ENCODE measurements at places on chromosomes 3 and 15.

- no peak for DNase-seq
Measured at GRCh38 chr3:39752019-39752637, 57.3 kb upstream of the MYRIP start.

DNA sequence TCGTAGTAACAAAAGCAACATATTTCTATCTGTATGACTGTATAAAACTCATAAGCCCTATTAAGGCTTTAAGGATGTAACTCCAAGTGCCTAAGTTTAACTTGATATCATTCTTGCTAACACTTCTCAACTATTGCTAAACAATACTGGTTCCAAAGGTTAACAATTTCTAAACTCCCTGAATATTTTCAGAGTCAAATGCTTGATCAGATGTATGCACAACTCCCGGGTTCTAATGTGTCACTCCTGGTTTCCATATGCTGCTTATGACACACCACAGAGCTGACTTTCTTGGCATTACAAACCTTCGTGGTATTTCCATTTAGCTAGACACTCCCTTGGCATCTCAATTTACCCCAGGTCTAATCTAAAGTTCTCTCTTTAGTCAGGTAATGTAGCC lies 26.3 kb downstream of the DZIP1L start:
- no peak for DNase-seq

DNA sequence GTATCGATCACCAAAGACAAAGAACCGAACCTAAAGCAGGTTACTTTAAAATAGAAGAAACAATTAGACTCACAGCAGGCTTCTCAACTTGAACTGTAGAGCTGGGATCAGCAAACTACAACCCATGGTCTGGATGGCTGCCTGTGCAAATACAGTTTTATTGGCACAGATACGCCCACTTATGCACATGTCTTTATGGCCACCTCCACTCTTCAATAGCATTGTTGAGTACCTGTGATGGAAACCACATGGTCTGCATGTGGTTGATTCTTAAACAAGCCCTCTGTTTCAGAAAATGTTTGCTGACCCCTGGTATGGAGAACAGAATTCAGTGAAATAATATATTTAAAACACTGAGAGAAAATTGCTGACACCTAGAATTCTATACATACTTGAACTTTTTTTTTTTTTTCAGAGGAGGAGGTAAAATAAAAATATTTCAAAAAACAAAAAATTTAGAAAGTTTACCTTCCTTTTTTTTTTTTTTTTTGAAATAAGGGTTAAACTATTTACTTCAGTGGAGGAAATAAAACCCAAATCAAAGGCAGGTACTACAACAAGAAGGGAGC lies 263.8 kb upstream of the ATP10A start:
- DNase-seq, result no peak

GRCh38 chr15:34266751-34267150 lies 41.9 kb downstream of the EMC4 start:
- no peak for DNase-seq

- DNase-seq, result no peak
Measured at GRCh38 chr15:63606308-63606707, 9.1 kb downstream of the FBXL22 start.

DNA sequence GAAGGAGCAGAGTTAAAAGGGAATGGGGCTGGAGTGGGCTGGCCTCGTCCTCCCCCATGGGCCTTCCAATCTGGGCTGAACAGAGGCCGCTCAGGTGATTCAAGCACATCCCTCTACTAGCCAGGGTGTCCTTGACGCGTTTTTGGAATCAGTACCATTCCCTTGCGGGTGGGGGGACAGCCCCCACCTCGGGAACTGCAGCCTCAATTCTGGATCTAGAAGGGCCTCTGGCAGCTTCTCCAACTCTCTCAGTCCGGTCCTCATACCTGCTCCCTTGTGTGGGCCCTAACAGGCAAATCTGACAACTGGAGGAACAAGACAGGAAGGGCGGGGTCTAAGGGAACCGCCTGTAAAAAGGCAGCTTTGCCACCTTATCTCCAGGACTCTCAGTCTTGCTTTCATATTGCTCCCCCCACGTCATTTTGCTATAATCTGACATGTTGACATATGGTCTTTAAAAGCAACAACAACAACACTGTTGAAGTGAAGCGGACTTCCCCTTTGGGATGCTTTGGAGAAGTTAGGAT lies 802 bp upstream of the CHRNB4 start:
- no peak for DNase-seq

DNA sequence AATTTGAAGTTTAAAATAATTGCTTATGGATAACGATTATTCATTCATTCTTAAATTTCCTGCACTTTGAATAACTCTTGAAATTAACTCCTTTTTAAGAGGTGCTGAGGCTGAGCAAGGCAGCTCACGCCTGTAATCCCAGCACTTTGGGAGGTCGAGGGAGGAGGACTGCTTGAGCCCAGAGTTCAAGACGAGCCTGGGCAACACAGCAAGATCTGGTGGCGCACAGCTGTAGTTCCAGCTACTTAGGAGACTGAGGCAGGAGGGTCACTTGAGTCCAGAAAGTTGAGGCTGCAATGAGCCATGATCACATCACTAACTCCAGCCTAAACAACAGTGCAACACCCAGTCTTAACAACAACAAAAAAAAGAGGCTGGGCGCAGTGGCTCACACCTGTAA lies 8.0 kb downstream of the DCUN1D1 start:
- no peak for DNase-seq

DNA sequence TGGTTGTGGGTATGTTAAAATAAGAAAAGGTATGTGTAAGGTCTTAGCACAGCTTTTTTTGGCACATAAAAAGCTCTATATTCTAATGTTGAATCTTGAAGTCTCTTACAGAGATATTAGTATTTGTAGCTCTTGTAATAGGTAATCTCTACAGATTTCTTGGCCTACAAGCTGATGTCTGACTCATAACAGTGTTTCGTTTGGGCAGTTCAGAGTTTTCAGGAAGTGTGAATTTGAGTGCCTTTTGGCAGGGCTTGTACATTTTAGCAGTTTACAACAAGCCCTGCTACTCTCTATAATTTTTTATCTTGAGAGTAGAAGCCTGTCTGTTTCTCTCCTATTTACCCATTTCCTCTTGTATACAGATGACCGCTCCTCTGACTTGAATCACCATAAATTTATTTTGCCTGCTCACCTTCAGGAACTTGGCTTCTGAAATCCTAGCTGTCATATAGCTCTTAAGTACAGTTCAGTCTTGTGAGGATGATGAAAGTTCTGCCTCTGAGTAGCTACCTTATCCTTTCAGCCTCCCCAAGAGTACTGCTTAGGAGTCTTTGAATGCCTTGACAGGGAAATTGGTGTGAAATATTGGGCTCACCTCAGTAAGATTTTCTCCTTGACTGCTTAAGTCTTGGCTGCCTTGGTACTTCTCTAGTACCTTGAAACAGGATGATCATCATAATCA lies 419.9 kb upstream of the RARB start:
- no peak for DNase-seq

GRCh38 chr15:90519688-90520087 lies 10.0 kb upstream of the CRTC3 start:
- DNase-seq, result no peak

GRCh38 chr3:14156843-14157561 lies 21.4 kb downstream of the XPC start:
- no peak for DNase-seq

DNA sequence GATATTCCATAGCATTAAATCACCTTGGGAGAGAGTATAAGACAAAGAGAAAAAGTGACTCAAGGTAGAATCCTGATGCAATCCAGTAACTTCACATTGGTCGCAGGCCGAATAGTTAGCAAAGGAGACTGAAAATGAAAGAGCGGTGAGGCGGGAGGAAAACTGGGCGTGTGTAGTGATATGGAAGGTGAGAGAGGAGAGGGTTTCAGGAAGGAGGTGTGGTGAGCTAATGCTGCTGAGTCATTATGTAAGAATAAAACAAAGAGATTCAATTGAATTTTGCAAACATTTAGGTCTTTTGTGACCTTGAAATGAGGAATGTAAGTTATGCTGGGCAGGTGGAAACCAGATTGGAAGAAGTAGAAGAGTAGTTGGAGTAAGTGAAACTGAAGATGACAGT lies 235.3 kb downstream of the C3orf38 start:
- no peak for DNase-seq

- DNase-seq, result no peak
Measured at GRCh38 chr15:94305133-94305532, 73.8 kb downstream of the MCTP2 start.

DNA sequence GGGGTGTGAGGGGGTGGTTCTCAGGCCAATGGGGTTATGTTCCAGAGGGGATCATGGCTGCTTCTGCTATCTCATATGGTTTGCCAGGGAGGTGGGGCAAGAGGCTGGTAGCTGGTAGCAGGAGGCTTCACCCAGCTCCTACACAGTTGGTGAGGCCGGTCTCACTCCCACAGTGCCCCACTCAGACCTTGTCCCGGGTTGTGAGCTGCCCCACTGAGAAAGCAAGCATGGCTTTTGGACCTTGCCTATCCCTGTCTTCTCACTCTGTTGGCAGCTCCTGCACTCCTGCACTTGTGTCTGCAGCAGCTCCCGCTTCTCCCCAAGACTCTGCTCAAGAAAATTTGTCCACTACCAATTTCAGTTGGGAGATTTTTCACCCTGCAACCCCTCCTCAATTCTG lies 46.1 kb downstream of the MYRIP start:
- no peak for DNase-seq

GRCh38 chr3:99365396-99365795 lies 273.0 kb upstream of the COL8A1 start:
- no peak for DNase-seq

DNA sequence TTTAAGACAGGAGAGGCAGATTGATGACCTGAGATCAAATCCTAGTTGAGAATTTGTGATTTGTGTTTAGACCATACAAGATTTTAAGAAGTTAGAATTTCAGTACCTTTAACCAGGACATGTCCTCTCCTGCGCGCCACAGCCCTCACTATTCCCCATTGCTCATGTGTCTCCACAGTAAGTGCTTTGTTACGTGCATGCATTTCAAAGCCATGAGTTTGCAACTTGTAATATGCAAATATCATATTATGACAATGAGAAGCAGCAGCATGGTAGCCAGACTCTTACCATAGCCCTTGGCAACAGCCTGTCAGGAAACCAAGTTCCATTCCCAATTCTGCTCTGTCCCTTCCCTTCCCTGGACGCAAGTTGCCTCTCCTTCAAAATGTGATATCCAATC lies 73.3 kb upstream of the ATP13A5 start:
- DNase-seq, result no peak

DNA sequence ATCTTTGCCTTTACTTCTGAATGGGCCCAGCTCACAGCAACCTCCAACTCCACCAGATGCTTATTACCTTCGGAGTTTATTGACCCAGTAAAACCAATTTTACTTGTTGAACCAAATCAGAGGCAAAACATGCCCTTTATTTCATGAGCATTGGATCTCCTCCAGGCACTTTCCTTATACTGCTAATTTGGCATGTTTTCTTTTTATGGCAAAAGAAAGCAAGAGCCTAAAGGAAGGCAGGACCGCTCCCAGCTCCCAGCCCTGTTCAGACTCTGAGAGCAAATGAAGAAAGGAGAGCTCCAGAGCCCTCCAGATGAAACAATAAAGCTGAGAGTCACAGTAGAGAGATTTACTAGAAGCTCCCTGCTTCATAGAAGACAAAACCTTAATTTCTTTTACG lies 81.5 kb upstream of the NR2E3 start:
- DNase-seq, result no peak

Data from stimulated activated CD4-positive, alpha-beta T cell treated with anti-CD3 and anti-CD28 coated beads, Interleukin-12 subunit alpha, Interleukin-12 subunit beta, amount 100 ng/mL, for 24 hours (primary cell).